ENCODE measurements at places on chromosomes 16 and 17. TPM values are rescaled to one million over a fixed set of nuclear protein-coding genes. Genes with fewer than 3 reads are reported as not detected.

DNA sequence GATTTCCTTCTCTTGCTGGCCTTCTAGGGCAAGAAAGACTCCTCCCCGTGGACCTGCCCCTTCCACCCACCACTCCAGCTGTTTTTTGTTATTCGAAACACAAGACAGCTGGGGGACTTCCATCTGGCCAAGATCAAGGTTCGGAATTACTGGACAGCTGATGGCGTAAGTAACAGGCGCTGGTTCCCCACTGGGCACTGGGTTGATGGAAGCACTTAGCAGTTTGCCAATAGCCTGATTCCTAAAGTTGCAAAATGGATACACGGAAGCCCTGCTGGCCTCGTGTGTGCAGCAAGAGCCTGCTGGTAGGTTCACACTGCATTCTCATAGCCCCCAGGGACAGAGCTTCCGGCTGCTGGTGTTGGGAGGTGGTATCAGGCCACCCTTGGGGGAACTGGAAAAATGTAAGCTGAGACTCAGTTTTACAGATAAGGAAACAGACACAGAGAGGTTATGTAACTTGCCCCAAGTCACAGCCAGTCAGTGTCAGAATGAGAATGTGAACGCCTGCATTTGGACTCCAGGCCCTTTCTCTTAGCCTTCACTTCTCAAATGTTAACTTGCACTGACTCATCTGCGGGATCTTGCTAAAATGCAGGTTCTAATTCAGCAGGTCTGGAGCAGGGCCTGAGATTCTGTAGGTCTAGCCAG lies 171.7 kb downstream of the KATNIP start:
- no peak for DNase-seq

GRCh38 chr17:38751808-38752307 lies 683 bp upstream of the PSMB3 start:
- peak; percentile 55 for DNase-seq

- DNase-seq: no peak
These were observed 8.7 kb downstream of the SMURF2 start for GRCh38 chr17:64653325-64653984.

DNA sequence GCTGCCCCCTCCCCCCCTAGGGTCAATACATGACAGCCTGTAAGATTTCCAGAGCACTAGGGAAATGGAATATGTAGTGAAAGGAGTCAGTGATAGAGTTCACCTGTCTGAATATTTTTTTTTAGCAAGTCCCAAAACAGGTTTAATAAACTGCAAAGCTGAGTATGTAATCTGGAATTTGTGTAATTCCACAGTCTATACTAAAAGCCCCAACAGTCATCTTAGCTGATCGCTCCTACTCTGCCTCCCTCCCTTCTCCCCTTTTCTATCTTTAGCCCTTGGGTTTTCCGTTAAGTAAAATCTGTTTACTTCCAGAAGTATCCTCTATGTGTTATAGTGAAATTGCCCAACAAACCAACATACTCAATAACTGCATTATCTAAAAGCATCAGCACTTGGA lies 3.5 kb downstream of the CDH13 start:
- no peak for DNase-seq

DNA sequence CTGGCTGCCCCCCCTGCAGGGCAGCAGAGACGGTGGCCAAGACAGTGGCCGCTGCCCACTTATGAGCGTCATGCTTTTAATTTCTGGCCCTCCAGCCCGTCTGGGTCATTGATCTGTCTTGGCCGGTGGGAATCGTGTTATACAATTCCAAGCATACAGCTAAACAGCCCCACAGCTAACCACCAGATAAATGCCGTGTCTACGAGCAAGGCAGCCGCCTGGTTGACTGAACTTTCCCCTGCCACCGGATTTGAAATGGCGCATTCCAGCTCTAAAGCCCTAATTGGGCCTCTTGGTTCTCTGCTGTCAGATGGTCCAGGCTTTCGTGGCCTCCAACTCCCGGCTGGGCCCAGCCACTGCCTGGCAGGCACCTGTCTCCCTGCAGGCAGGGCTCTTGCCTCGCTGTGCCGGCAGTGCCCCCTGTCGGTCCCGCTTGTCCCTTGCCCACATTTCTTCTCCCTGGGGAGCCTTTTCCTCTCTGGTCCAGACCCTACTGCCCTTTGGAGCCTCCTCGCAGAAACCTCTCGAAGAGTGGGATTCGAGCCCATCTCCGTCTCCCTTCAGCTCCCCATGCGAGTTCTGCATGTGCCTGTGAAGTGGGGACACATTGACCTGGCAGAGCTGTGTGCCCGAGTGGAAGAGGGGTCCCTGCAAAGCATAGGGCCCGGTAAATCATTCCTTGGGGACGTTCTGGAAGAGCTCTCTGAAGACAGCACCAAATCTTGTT lies 1.8 kb upstream of the RBFOX3 start:
- no peak for DNase-seq

DNA sequence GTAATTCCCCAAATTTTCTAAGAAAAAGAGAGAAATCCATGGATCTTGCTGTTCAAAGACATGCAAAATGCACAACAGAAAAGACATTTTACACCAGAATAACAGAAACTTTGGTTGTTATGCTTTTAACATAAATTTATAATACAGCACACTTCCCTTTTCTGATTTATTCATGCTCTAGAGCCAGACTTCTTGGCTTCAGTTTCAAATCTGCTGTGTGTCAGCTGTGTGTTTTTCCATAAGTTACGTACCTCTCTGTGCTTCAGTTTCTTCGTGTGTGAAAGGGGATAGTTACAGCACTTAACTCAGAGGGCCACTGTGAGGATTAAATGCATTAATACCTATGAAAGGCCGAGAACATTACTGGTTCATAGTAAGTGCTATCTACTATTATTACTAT lies 6.8 kb upstream of the CCL3L1 start:
- DNase-seq: no peak

Gene HASPIN
- 0.82 TPM for total RNA-seq

DNA sequence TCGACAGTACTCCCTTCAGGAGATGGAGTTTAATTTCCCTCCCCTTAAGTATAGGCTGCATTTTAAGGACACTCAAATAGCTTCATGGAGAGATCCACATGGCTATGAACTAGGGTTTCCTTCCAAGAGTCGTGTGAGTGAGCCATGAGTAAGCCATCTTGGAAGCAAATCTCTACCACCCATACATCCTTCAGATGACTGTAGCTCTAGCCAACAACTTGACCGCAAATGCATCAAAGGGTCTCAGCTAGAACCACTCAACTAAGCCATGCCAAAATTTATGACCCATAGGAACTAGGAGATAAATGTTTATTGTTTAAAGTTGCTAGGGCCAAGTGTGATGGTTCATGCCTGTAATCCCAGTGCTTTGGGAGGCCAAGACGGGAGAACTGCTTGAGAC lies 43.4 kb downstream of the METTL16 start:
- no peak for DNase-seq

DNA sequence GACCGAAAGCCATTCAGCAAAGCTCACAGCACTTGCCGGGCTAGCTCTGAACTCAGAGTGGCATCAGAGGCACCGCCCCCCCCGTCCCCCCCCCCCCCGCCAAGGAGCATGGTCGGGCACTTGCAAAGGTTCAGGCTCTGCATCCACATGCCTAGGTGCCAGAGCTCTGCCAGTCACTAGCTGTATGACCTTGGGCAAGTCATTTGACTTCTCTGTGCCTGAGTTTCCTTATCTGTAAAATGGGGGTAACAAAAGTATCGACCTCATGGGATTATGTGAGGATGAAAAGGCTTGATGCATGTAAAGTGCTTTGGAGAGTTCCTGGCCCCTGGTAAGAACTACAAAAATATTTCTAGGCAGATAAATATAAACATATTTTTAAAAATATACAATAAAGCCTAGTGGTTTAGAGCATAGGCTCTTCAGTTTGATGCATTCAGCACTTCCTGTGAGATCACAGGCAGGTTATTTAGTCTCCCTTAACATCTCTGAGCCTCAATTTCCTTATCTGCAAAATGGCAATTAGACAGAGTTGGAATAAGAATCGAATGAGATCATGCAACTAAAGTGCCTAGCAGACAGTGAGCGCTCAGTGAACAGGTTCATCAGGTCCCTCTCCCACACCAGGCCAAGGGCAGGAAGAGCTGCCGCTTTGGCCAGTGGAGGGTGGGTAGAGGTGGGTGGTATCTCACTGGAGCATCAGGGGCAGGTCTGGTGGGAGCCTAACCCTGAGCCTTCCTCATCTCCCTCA lies 117.2 kb downstream of the CYLD start:
- no peak for DNase-seq

GRCh38 chr17:49344914-49345313 lies 17.1 kb downstream of the ZNF652 start:
- no peak for DNase-seq

Gene RAB34
- 12.2 TPM for total RNA-seq

GRCh38 chr16:56961386-56961785 lies 364 bp upstream of the CETP start:
- DNase-seq: no peak

GRCh38 chr16:48165961-48166578 lies 10.3 kb upstream of the ABCC12 start:
- no peak for DNase-seq

DNA sequence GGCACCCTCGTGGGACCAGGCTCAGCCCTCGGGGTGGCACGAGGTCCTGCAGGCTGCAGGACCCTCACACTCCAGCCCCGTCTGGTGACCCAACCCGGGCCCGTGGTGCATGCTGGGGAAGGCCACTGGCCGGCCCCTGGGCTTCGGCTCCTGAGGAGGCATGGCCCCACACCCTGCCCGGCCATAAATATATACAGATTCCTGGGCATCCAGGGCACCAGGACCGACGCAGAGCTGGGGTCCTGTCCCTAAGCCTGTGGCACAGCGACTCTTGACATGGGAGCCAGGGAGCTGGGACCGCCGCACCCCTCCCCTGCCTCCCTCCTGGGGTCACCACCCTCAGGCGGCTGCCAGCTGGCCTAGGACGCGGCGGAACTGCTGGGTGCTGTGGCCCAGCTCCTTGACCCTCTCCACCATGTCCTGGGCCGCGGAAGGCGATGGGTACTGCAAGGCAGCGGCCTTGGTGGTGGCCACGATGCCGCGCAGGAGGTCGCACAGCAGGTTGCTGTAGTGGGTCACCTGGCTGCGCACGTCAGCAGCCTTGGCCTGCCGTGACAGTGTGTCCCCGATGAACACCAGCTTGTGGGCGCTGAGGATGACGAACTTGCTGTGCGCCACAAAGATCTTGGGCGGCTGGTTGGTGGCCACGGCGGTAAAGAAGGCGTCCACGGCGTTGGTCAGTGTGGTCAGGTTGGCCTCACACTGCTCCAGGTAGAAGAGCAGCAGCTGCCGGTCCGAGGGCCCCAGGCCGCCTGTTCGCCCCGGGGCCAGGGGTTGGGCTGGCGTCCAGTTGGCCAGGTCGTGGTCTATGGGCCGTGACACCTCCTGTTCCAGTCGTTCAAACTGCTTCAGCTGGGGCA lies 10.6 kb downstream of the CTRB1 start:
- DNase-seq: no peak

Gene OTOP2
- not detected for total RNA-seq

DNA sequence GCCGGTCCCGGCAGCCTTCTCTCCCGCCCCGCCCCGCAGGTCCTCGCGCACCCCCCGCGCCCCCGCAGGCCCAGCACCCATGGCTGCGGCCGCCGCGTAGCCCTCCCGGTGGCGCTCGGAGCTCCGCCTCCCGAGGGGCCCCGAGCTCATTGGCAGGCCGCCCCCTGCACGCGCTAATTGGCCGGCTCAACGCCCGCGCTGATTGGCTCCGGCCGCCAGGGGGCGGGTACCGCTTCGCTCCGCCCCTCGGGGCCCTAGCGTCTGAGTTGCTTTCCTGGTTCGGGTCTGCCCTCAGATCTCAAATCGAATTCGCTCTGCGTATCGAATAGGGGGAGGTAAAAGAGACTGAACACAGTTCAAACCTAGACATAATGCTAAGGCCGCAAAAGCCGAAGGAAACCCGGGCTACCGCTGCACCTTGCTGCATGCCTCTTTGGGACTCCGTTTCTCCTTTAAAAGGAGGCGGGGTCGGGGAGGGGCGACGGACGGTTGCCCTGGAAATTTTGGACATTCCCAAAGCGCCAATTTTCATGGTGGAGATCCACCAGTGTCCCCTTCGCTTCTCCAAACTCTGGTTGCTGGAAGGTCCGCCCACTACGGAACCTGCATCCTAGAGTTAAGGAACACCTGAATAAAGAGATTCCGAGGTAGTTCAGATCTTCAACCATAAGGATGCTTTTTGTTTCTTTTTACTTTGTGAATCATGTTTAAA lies at the start of gene DEXI:
Gene DEXI (minus strand): TSS at position 117 of the 712 bp plus-strand sequence. CDS start 463 bp downstream, outside the sequence.
- peak; percentile 98 for DNase-seq

- peak; percentile 22 for DNase-seq
These were observed 591 bp downstream of the PSMD7 start for GRCh38 chr16:74297145-74297665.

DNA sequence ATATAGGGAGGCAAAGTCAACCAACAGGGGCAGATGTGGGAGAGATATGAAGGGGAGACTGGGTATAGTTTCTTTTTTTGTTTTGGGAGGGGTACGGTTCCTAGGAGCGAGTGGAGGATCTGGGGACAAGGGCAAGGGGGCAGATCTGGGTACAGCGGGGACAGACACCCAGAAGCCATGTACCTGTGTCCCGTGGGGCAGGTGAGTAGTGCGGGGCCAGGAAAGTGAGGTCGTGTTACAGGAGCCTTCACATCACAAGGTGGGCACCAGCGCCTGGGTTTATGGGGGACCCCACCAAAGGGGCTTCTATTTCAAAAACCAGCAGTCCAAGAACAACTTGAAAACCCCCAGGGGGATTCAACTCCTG lies 11.5 kb downstream of the LITAF start:
- DNase-seq: no peak

- no peak for DNase-seq
These were observed 720 bp upstream of the BCKDK start for GRCh38 chr16:31107465-31107867.

Gene PLA2G10
- not detected for total RNA-seq

GRCh38 chr17:28661635-28662526 lies at the start of the genes SDF2 and SUPT6H:
TSS of gene SDF2 (minus strand) at chr17:28661906. CDS start at chr17:28661876, 30 bp downstream.
TSS of gene SUPT6H (plus strand) at chr17:28662205. CDS start at chr17:28673402, 11,197 bp downstream.
- peak; percentile 91 for DNase-seq

DNA sequence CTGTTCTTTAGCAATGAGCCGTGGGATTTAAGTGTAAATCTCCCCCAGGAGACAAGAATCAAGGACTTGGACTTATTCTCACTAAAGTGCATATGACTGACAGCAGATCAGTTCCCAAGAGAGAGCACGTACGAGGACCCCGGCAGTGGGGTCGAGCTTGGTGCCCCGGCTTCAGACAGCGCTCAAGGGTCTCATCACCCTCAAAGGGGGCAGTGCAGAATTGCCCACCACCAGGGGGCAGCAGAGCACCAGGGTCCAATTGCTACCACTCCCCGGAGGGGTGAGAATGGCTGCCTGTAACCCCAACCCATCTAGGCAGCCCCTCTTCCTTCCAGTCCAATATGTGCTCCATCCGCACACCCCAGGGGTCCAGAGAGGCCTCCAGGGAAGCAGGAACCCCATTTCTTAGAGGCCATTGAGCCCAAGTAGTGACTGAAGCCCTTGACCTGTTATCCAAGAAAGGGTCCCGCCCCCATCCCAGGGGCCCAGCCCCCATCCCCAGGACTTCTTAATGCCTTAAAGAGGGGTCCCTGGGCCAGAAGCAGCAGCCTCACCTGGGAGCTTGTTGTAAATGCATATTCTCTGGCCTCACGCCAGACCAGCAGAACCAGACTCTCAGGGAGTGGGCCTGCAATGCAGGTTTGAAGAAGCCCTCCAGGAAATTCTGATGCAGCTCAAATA lies 86.1 kb downstream of the ZDHHC7 start:
- no peak for DNase-seq

- DNase-seq: no peak
These were observed 1.6 kb upstream of the SEZ6 start for GRCh38 chr17:29007456-29007855.

Gene GRB2
- total RNA-seq: 159 TPM

All from frontal cortex (tissue), 4 donors.